ENCODE measurements at places on chromosomes 1 and 21. TPM values are rescaled to one million over a fixed set of nuclear protein-coding genes. Genes with fewer than 3 reads are reported as not detected.

Gene LCE1B
- not detected for total RNA-seq

Gene KIAA1614
- total RNA-seq, result 11.7 TPM

GRCh38 chr1:72023063-72023930 lies 259.0 kb downstream of the NEGR1 start:
- DNase-seq, result no peak

- peak; percentile 31 for DNase-seq
These were observed 90.4 kb downstream of the INTS7 start for GRCh38 chr1:211944733-211945500.

Gene RCC2
- total RNA-seq, result 20.7 TPM

DNA sequence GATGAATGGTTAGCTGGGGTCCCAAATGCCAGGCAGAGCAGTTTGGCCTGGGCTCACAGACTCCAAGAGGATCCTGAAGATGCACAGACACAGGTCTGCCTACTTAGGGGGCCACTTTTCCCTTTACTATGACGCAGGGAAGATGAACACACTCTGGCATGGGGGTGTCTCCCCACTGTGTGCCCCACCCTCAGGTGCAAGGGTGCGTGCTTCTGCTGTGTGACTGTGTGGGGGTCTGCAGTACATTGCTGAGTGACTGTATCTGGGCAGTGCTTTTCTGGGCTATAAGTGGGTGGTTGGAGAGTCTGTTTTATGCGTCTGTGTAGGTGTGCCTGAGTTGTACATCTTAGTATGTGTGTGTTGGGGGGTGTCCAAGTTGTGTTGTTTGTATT lies 3.8 kb downstream of the NR0B2 start:
- DNase-seq, result no peak

GRCh38 chr1:155091071-155092051 lies 12.7 kb downstream of the EFNA3 start:
- peak; percentile 77 for DNase-seq

DNA sequence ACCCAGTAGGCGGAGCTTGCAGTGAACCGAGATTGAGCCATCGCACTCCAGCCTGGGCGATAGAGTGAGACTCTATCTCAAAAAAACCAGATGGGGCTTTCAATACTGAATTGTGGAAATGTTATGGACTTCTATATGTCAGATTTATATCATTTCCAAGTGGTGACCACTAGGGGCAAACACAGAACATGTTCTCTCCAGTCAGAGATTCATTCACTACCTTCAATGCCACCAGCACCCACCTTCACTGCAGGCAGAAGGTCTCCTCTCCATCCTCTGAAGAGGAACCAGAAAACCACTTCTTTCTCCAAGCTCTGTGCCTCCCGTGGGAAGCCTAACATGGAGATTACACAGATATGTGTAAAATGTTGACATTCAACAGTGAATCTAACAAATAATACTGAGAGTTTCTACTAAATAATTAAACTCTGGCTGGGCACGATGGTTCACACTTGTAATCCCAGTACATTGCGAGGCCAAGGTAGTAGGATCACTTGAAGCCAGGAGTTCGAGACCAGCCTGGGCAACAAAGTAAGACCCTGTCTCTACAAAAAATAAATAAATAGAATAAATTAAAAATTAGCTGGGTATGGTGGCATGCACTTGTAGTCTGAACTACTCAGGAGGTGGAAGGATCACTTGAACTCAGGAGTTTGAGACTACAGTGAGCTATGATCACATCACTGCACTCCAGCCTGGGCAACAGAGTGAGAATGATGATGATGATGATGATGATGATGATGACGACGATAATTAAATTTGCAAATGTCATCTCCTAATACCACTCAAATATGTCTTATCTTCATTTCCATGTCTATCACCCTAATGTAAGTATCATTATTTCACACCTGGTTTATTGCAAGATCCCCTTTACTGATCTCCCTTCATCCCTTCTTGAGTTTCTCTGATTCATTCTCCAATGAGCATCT lies 151.1 kb downstream of the ZNF281 start:
- DNase-seq, result no peak

- peak; percentile 30 for DNase-seq
These were observed 42.4 kb upstream of the LRRC52 start for GRCh38 chr1:165501330-165501969.

Gene DISC1
- total RNA-seq, result 10.7 TPM

- peak; percentile 16 for DNase-seq
These were observed 8.6 kb upstream of the ACTRT2 start for GRCh38 chr1:3012456-3013291.

DNA sequence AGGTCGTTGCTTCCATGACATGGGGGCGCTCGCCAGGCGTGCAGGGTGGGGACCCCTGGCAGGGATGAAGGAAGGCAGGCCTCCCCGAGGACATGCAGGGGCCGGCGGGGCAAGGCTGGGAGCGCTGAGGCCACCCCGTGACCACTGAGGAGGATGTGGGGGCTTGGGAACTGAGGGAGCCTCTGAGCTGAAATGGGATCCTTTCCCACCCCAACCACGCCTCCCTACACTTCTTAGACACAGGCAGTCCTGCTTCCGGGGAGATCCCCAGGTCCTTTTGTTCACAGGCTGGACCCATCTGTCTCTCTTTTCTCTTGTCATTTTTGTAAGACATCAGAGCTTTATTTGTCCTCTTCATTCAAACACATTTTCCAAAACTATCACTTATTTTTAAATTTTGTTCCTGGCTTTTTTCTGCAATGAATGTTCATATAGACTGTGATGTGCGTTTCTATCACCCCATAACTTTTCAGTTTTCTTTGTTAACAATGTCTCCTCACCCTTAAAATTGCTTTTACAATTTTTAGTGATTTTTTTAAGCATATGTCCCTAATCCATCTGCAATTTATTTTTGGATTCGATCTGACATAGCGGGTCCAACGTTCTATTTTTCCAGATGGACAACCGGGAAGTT lies 156.7 kb upstream of the BACE2 start:
- peak; percentile 90 for DNase-seq

- no peak for DNase-seq
These were observed 42.8 kb upstream of the ARTN start for GRCh38 chr1:43890815-43891214.

DNA sequence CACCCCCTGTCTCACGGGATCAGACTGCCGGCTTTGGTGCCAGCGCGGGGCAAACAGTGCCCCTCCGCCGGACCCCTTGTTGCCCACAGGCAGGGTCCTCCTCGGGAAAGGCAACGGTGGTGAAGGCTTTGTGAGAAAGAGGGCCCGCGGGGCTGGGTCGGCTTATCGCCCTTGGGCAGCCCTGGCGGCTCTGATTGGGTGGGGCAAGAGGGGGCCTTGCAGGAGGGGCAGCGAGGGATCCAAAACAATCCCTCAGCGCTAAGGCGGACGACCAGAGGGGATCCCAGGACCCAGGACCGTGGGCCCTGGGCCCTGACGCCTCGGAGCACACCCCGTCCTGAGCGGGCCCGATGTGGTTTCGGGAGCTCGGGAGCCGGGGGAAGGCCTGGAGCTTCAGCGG lies 3.9 kb upstream of the ZNF678 start:
- no peak for DNase-seq

DNA sequence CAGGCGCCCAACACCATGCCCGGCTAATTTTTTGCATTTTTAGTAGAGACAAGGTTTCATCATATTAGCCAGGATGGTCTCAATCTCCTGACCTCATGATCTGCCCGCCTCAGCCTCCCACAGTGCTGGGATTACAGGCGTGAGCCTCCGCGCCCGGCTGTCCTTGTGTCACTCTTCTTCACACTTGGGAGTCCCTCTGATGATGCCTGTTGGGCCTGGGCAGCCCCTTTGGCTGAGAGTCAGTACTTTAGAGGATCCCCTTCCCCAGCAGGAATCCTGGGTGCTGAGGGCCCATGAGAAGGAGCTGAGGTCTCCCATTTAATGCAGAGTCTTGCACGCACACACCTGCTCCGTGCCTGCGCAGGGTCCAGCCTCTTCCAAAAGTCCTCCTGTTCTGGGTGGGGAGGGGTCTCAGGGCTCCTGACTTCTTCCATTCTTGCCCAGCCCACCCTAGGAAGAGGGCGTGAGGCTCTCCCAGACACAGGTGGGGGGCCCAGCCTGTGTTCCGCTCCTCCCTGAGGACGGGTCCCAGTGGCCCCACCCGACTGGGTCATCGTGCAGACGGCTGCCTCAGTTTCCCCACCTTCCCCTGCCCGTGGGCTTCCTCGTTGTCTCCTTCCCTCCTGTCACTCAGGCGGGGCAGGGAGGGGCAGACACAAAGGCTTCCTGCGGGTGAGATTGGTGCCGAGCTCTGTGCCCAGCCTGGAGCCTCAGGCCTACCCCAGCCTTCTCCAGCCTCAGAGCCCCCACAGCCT lies 3.9 kb downstream of the TTLL10 start:
- DNase-seq, result no peak

GRCh38 chr1:225565847-225566246 lies 87.1 kb downstream of the ENAH start:
- DNase-seq, result peak; percentile 81

GRCh38 chr1:58158016-58158415 lies 388.5 kb downstream of the OMA1 start:
- no peak for DNase-seq

Gene UTS2
- not detected for total RNA-seq

Gene MYBPH
- total RNA-seq, result 109 TPM

- no peak for DNase-seq
These were observed 31.5 kb downstream of the PRKAA2 start for GRCh38 chr1:56676571-56677035.

Gene FCRL5
- not detected for total RNA-seq

Gene ZYG11A
- total RNA-seq, result under 0.01 TPM

DNA sequence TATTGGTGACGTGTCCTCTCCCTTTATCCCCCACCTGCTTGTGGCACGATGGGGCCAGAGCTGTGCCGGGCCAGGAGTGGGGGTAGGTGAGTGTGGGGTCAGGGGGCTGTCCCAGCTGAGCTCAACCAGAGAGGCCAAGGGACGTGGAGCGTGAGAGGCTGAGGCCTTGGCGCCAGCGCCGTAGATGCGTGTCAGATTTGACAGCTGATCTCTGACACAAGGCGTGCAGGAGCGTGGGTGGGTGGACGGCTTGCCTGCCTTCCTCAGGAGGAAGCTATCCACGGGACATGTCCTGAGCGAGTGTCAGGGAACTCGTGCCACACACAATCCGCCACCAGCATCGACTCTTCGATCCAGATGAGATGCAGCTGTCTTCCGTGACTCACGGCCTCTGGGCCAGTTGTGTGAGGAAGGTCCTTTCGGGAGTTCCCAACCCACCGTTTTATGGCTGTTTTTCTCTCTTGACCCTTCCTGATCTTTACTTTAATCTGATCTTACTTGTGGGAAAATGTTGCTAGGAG lies 56.7 kb downstream of the SPSB1 start:
- peak; percentile 47 for DNase-seq

DNA sequence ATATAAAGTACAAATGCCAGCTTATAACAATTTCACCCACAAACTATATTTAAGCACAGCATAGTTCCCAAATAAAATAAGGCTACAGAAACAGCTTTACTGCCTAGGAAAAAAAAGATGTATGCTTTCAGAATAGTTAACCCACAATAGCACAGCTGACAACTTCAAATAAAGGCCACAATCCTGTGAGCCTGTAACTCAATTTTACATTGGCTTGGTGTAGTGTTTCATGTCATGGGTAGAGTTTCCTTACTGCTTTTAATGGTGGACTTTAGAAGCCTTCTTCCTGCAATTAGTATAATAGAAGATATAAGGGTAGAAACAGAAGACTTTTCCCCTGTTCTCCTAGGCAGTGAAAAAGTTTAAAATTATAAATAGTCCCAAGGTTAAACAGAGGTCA lies 44.3 kb upstream of the ZC3H11B start:
- no peak for DNase-seq

DNA sequence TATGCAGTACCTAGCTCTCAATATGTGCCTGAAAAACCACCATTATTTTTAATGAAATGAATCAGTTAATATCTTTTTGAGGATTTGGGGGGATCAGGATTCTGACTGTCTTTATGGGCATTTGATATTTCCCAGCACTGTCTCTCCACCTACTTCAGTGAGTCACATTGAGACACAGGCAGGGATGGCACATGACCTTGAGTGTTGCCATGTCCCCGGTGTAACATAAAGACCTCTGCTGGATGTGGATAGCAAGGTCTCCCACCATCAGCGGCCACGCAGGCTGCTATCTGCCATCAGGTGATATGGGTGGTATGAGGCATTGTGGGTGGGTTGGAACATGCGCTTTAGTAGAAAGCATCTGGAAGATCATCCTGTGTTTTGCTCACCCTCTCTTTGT lies 103.2 kb downstream of the RGL1 start:
- no peak for DNase-seq

GRCh38 chr1:219876798-219877209 lies 51.6 kb downstream of the SLC30A10 start:
- no peak for DNase-seq

- DNase-seq, result no peak
These were observed 6.0 kb upstream of the TNFRSF25 start for GRCh38 chr1:6471970-6472368.

GRCh38 chr1:199336745-199337640 lies 690.5 kb upstream of the NR5A2 start:
- no peak for DNase-seq

- no peak for DNase-seq
These were observed 125.9 kb upstream of the EDN2 start for GRCh38 chr1:41610361-41610760.

DNA sequence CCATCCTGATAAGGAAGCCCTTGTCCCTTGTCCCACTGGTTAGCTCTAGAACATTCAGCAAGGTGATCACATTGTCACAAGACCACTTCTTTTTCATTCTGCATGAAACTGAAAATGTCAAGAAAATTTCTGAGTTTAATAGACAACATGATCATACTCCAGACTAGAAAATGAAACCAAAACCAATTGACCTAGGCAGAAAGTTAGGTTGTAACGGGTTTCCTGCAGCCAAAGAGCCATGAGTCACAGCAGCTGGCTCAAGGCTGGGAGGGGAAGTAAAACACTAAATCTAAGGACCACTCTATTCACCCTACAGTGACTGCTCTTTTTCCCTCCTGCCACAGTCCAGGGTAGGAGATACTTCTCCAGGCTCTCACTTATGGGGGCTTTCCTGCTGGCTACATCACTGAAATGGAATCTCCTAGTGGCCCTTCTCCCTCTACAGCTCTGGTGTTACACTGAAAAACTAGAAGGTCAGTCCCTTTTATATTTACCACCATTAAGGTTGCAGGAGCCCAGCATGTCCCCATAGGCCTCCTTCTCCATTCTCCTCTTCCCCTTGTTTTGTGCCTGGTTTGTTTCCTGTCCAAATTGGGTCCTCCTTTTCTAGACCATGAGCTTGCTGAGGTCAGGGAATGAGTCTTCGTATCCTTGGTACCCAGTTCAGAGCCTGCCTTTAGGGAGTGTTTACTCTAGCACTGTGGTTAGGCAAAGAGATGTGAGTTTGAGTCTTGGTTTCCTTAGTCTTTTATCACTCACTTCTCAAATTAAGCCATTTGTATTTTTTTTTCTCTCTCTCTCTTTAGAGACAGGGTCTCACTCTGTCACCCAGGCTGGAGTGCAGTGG lies 236.5 kb upstream of the JUN start:
- peak; percentile 85 for DNase-seq

Gene TTC22
- total RNA-seq, result 0.09 TPM

Gene SH2D2A
- total RNA-seq, result 0.71 TPM

DNA sequence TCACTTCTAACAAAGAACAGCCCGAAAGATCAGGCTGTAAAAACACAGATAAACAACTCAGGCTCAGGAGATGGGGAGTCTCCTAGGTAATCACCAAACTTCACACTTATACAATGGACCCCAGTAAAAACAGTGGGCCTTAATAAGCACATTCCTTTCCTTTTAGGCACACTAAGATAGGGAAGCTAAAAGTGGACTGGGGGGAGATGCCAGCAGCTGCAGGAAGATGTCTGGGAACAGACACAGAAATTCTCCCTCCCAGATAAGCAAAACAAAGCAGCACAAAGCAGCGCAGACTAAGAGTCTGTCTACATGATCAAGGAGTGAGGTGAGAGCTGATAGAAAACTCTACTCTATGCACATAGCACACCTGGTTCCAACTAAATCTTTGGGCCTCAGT lies 29.0 kb upstream of the CTBS start:
- no peak for DNase-seq

All from muscle of leg (tissue), 16 donors.